ENCODE measurements at places on chromosomes 3 and 15.
A peak's percentile ranks its signal among the peaks of the same experiment; 100 is the strongest.

DNA sequence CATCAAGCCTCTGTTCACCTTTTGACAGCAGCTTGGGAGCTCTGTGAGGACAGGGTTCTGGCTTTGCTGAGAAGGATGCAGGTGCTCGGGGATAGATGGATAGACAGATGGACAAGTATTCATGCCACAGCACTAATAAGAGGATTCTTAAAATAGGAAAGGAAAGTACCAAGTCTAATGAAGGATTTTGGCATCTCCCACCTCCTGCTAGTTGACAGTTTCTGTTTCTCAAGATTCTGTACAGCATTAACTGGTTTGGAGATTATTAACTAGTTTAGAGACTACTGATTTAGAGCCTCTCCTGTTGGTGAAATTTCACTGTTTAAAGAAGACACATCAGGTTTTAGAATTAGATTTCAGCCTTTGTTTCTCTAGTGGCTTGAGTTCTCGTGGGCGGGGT lies 152.3 kb downstream of the CACNA1D start:
- DNase-seq = no peak

DNA sequence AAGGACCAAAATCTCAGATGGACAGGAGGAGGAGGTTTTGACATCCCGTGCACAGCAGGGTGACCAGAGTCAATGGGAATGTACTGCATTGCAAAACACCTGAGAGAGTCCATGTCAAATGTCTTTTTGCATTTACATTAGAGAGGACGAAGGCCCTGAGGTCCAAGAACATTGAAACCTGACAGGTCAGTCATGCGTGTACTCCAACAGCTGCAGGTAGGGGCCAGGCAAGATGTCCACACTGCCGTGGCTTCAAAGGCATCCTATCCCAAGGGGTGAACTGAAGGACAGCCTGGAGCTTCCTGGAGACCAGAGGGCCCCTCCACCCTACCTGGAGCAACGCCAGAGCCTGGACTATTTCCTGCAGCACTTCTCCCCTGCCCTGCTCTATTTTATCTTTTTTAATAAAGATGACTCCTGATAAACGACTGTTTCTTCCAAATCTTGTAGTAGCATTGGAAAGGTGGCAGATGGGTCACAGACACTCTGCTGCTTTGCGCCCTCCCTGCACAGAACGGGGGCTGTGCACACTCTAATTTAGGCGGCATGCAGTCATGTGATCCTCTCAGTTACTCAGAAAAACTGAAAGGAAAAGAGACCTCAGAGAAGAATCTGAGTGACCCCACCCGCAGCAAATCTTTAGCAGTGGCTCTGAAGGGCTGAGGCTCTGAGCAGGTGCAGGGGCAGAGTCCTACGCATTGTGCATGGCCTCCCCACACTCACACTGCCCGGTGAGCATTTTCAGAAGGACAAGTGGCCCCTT lies 68.2 kb downstream of the HMCES start:
- no peak for DNase-seq

DNA sequence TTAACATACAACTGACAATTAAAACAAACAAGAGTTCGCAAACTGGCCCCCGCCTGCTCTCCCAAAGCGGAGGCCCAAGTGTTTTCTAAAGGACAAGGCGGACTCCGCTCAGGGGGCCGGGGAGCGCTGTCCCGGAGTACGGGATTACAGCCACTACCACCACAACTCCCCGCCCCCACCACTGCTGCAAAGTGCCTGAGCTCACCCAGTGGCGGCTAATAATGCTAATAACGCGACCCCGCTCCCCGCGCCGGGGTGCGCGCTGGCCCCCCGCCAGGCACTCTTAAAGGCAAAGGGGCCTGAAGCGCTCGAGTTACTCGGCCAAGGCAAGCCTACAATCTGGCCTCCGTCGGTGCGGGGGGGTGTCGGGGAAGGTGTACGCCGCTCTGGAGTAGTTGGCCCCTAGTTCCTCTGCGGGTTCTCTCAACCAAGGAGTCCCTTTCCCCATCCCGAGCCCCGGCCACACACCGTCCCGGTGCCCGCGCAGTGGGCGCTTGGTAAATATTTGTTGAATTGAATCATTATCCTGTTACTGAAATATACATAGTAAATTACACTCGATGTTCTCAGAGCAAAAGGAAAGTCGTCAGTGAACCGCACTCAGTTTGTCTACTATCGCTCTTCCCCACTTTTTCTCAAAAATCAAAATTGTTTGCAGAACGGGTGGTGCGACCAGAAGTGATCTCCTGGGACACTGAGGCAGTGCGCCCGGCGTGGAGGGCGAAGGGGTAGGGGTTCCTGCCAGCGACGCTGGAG lies 827 bp downstream of the WNT5A start:
- DNase-seq = peak; percentile 58

DNA sequence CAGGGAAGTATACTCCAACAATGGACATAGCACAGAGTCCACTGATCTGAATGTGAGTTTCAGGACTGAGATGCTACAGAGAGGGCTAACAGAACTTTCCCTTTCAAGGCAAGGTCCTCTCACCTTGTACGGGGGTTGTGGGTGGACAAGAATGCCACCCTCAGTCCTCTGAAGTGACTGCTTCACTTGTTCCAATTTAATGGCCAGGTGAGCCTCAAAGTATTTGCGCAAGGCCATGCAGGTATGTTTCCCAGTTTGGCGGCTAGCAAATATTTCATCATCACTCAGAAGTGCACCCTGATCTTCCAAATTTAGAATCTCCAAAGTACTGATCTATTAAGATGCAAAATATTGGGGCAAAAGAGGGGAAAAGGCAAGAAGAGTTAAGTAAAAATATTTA lies 38.1 kb downstream of the RBM15B start:
- DNase-seq = no peak

GRCh38 chr3:50339485-50340146 lies 1.0 kb downstream of the RASSF1 start:
- peak; percentile 32 for DNase-seq

- no peak for DNase-seq
Measured at GRCh38 chr3:185586686-185587039, 568 bp downstream of the SENP2 start.

DNA sequence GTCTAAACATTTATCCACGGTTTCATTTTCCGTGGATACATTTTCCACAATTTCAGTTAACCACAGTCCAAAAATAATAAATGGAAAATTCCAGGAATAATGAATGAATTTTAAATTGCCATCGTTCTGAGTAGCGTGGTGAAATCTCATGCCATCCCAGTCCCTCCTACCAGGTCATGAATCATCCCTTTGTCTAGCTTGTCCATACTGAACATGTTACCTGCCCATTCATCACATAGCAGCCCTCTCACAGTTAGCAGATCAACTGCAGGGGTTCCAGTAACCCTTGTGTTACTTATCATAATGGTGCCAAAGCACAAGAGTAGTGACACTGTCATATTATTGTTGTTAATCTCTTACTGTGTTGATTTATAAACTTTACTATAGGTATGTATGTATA lies 124.5 kb downstream of the GSK3B start:
- DNase-seq = no peak

DNA sequence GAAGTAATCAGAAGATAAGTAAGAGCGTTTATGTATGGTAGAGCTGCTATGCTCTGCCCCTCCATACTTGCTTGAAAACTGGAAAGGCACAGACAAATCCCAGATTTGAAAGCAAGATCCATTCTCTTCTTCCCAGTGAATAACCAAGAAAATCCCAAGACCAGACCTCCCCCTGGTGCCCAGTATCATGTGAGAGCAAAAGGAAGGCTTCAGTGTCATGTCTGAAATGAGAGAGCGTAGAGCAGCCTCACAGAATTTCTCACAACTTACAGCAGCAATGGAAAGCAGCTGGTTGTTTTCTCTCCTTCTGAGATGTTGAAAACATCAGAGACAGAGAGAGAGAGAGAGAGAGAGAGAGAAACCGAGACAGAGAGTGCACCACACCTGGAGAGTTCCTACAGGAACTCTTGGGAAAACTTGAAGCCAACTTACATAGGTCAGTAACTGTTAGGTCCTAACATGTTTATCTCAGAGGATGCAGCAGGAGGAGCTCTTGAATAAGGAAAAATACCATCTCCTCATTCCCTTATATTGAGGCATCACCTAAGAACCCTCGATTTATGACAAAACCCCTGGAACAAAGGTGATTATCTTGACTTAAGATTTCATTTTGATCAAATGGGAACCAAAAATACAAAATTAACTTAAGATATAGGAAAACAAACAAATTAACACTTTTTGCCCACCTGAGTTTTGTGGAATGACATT lies 273.3 kb downstream of the NSUN3 start:
- no peak for DNase-seq

GRCh38 chr3:113035387-113035982 lies 44.7 kb downstream of the GTPBP8 start:
- DNase-seq = peak; percentile 56

GRCh38 chr15:25175033-25175788 lies 220.4 kb downstream of the SNRPN start:
- DNase-seq = no peak

DNA sequence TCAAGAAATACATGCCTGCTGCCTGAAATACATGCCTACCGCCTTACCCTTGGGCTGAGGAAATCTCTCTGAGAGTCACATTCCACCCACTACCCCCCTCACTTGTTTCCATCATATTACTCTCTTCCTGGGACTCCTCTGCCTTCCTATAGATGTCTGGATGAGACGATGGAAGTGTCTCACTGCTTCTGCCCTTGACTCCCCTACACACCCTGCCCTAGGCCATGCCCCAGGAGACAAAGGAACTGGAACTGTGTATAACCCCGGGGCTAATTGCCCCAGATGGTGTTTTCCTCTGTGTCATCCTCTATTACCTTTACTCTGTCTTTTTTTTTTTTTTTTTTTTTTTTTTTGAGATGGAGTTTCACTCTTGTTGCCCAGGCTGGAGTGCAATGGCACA lies 102.0 kb downstream of the GTPBP8 start:
- no peak for DNase-seq

DNA sequence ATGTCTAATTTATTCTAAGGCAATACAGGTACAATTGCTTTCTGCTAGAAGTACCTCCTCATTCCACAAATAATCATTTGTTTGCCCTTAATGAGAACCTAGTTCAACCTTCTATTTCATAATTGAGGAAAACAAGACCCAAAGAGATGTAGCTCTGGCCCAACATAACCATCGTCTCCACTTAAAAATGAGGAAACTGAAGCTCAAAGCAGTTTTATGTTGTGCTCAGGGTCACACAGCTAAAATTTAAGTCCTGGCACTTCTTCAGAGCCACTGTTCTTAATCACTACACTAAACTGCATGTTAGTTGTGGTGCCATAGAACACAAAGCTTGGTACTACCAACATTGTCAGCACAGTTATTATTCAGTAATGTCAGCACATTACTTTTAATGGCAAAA lies 108.0 kb downstream of the SERPINI1 start:
- DNase-seq = peak; percentile 47

GRCh38 chr15:69478259-69478781 lies 25.7 kb downstream of the RPLP1 start:
- peak; percentile 70 for DNase-seq

DNA sequence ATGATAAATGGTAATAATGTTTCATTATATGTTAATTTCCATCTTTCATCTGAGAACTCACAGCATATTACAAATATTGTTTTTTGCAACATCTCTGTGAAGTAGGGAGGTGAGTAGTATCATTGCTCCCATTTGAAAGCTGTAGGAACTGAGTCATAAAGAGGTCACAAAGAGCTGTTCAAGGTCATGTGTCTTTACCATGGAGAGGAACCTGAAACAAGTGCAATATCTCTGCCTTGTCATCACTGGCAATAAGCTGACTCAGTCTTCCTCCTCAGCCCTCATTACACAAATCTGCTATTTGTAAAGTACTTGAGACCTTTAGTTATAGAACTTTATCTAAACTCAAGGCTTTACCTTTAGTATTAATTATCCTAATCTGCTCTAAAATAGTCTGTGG lies 4.4 kb upstream of the ATP13A4 start:
- no peak for DNase-seq

- no peak for DNase-seq
Measured at GRCh38 chr15:75371486-75371885, 3.1 kb upstream of the MAN2C1 start.

GRCh38 chr3:39502838-39503145 lies 35.3 kb downstream of the MOBP start:
- DNase-seq = no peak

- DNase-seq = no peak
Measured at GRCh38 chr3:26962492-26963360, 340.2 kb downstream of the LRRC3B start.

GRCh38 chr3:48429317-48429959 lies 448 bp downstream of the PLXNB1 start:
- peak; percentile 59 for DNase-seq

DNA sequence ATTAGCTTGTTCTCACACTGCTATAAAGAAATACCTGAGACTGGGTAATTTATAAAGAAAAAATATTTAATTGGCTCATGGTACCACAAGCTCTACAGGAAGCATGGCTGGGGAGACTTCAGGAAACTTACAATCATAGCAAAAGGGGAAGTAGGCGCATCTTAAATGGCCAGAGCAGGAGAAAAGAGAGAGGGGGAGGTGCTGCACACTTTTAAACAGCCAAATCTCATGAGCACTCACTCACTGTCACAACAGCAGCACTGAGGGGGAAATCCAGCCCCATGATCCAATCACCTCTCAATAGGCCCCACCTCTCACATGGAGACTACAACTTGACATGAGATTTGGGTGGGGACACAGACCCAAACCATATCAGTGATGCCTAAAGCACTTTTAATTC lies 82.5 kb downstream of the DCLK3 start:
- DNase-seq = no peak

DNA sequence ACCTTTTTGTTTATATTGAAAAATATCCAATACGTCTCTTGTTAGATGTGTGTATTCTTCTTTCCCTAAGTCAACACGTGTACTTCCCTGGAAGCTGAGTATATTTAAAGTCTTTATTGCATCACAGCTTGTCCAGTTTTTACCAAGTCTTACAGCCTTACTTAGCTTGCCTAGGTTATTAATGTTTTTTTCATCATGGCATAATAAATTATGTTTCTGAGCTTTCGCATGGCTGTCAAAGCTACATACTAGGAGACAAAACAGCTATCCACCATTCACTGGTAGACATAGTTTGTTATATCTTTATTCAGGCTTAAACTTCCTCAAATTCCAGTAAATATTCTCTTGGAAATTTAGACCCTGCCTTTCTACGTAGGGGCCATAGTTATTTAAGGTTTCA lies 224.2 kb downstream of the BCHE start:
- no peak for DNase-seq

- no peak for DNase-seq
Measured at GRCh38 chr15:100261302-100262240, 80.2 kb downstream of the ADAMTS17 start.

- DNase-seq = no peak
Measured at GRCh38 chr3:3189102-3189727, 9.7 kb upstream of the CRBN start.

GRCh38 chr3:74001436-74001835 lies 376.7 kb upstream of the PDZRN3 start:
- no peak for DNase-seq

- DNase-seq = no peak
Measured at GRCh38 chr3:161689584-161690298, 193.1 kb downstream of the OTOL1 start.

All from RPMI8226 (cell line).